ENCODE measurements at places on chromosomes 7 and 10.
A peak's percentile ranks its signal among the peaks of the same experiment; 100 is the strongest.

DNA sequence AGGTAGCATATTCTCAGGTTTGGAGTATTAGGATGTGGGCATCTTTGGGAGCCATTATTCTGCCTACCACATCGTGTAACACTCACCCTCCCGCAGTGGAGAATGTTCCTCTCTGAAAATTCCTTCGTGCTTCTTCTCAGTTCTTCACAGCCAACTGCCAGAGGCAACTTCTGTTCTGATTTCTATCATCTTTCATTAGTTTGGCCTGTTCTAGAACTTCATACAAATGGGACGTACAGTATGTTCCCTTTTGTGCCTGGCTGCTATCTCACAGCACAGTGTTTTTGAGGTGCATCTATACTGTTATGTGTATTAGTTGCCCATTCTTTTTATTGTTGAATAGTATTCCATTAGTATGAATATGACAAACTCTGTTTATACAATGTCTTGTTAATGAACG is 8.9 kb upstream of the SLC26A3 start:
- no peak for DNase-seq

GRCh38 chr10:62514079-62514693 is 140.0 kb downstream of the ZNF365 start:
- DNase-seq, result no peak

DNA sequence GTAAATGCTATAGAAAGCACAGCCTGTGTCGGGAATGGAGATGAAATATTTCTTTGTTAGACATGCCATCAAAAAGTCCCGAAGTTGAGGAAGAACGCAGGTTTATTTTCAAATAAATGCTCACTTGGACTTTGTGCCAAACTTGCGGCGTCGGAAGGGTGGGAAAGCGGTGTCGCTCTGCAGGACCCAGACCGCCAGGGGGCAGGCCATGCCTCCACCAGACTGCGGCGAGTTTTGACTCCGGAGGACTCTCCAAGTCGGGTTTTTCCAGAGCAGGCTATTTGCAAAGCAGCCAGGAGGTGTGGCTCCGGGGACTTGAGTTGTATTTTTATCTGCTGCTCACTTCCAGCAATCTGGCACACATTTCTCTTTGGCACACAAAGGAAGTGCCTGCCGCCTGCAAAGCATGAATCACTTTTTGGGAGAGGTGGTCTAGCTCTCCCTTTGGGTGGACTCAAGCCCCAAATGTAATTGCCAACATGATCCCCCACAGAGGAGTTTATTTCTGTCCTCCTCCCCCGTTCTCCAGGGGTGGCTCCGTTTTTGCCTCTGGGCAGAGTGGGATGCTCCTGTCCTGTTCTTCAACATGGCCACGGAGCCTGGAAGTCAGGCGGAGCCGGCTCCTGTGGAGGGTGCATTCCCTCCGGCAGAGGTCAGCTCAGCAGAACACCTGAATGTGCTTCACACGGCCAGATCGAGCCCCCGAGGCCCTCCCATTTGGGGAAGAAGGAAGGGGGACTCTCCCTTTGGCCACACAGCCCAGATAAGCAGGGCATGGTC is 82.3 kb upstream of the GPR26 start:
- peak; percentile 71 for DNase-seq

DNA sequence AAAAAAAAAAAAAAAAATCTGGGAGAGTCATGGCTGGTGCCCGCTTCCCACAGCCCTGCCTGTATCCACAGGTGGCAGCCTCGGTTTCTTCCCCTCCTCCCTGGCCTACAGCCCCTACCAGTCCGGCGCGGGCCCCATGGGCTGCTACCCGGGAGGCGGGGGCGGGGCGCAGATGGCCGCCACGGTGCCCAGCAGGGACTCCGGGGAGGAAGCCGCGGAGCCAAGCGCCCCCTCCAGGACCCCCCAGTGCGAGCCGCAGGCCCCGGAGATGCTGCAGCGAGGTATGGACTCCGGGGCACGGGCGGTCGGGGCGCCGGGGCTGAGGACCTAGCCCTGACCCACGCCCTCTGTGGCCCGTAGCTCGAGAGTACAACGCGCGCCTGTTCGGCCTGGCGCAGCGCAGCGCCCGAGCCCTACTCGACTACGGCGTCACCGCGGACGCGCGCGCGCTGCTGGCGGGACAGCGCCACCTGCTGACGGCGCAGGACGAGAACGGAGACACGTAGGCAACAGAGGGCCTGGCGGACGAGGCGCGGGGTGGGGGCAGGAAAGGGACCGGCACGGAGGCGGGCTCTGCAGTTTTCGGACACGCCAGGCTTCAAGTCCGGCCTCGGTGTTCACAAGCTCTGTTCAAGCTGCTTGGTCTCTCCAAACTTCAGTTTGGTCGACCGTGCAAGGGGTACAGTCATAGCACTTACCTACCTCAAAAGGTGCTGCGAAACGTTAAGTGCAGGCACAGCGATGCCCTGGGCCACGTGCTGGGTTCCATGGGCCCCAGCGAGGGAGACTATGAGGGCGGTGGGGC is 3.9 kb downstream of the NFKB2 start:
- DNase-seq, result peak; percentile 88

GRCh38 chr7:35036361-35037171 is 719 bp downstream of the DPY19L1 start:
- DNase-seq, result peak; percentile 73

DNA sequence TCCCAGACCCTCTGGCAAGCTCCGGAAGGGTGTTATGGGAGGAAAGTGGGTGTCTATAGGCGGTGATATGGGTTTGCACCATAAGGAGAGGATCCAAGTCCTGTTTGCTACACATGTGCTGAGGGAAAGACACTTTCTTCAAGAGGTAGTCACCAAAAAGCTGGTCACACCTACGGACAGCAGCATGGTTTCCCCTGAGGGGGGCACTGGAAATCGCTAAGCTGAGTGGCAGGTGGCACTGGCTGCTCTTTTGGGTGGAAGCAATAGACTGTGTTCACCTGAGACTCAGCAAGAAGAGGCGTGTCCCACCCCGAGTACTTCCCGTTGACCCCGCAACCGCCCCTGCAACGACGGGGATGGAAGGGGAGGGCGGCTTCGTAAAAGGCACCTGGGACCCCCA is 1.8 kb upstream of the FOXI2 start:
- DNase-seq, result no peak

- DNase-seq, result no peak
Measured at GRCh38 chr10:26468700-26469099, 30.6 kb downstream of the APBB1IP start.

GRCh38 chr7:124954790-124955189 is 25.2 kb upstream of the POT1 start:
- DNase-seq, result no peak
